ENCODE measurements at places on chromosomes 6 and 20.

- DNase-seq, result no peak
Observed at GRCh38 chr6:121607721-121608120, 172.3 kb downstream of the GJA1 start.

DNA sequence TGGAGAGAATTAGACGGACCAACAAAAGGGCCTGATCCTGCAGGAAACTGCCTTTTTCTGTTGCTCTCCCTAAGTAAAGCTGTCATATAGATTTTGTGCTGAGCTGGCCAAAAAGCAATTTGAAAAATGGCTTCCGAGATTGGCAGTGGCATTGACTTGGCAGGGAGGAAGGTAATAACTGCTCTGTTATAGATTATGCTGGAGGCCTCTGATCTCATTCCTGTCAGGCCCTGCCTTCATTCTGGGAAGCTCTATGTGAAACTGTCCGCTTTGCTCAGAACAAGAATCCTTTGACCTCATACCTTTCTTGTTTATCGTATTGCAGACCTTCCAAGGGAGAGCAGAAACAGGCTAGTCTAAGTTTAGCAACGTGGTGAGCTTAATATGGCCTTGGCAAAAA is 234.4 kb downstream of the PHACTR1 start:
- DNase-seq, result no peak

GRCh38 chr20:55977690-55978459 is 27.4 kb downstream of the CBLN4 start:
- no peak for DNase-seq

DNA sequence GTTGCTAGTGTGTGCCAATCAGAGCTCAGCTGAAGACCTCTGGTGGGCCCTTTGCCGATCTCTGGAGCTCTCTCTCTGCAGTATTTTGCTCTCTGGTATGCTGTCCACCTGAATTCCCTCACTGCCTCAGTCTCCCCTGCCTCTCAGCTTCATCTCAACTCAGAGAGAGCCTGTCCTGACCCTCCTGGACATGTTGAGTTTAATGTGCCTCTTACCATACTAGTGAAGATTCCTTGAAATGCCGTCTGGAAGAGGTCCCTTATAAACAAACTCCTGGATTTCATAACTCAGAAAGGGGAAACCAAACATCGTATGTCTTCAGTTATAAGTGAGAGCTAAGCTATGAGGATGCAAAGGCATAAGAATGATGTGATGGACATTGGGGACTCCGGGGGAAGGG is 231.1 kb upstream of the ZNF217 start:
- no peak for DNase-seq

DNA sequence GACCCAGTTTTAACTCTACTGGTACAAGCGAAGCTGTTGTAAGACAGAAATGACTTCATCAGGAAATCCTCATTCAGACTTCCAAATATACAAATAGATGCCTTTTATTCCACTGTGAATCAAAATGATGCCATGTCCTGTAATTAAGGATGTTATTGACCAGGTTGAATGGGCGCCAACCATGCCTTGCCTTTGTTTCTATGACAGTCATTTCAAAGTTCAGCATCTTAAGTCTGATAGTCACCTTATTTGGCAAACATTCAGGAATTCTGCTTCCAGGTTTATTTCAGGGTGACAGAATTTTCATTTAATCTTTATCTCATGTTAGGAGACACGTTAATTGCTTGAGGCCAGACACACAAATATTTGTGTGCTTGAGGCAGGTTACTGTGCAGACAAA is 592.8 kb upstream of the JAG1 start:
- no peak for DNase-seq

DNA sequence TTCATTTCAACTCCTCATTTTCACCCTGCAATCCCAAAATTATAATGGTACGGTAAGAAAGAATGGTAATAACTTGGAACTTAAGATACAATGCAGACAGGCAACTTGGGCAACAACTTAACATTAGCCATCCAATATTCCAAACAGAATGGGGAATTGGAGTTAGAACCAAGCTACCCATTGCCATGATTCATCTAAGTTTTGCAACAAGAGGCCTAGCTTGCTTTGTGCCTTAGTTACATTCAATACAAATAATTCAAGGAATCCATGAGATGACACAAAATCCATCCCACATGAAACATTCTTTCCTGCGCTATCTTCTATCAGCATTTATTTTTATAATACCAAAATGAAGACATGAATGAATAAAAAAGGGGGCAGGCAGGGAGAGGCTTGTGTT is 28.4 kb downstream of the DCDC2 start:
- no peak for DNase-seq

DNA sequence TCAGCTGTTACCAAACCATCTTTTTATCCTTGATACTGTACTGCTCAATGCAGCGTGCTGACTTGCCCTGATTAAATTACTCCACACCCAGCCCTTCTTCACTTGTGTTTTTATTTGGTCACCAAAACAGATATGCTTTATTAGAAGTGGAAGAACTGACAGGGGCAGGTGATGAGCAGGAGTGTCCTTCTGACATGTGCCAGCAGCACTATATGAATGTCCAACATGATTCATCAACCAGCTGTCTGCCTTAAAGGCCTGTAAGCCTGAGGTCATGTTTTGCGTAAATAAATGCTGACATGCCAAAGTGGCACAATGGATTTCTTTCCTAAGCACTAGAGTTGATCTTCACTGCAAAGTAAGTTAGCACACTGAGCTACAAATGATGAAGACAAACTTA is 15.4 kb downstream of the POPDC3 start:
- DNase-seq, result no peak

DNA sequence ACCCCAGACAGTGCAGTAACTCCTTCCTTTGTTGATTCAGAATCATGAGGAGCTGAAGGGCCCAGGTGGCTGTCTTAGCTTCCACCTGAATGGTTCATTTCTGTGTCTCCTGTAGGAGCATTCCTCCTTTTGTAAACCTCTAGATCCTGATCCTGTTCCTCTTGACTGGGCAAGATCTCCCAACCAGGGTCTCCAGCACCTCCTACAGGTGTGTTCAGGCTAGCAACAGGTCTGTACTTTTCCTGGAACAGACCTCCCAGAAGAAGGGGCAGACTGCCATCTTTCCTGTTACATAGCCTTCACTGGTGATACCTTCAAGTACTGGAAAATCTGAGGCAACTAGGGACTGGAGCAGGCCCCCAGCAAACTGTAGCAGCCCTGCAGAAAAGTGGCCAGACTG is 35.2 kb downstream of the HLA-B start:
- DNase-seq, result no peak

DNA sequence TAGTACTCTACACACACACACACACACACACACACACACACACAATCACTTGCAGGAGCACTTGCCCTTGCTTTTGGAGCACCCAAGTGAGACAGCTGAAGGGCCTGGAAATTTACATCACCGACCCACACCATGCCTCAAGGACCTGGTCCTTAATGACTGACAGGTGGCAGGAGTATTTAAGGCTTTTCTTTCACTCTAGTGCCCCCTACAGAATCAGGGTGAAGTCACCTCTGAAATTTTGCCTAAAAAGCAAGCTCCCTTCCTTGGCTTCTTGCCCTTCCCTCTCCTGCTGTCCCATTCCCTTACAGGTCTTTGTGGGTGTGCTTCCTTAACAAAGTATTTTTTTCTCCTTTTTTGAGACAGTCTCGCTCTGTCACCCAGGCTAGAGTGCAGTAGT is 353.5 kb upstream of the IRAK1BP1 start:
- no peak for DNase-seq

DNA sequence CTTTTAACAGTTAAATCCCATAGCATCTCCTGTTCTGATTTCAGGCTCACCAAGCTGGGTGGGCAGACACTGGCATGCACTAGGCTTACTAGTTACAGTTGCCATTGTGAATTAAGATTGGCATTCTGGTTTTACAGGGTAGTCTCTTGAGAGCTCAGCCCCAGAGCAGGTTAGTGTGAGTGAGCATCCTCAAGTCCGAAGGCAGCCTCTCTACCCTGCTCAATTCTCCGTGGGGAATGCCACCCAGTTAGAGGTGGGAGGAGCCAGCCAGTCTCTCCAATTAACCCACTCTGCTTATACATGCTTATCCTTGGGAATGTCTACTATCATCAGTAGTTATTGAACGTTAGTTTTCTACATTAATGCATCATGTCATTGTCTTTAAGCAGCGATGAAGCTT is 8.9 kb upstream of the OGFRL1 start:
- no peak for DNase-seq

GRCh38 chr6:23775127-23775526 is 350.9 kb upstream of the NRSN1 start:
- no peak for DNase-seq

DNA sequence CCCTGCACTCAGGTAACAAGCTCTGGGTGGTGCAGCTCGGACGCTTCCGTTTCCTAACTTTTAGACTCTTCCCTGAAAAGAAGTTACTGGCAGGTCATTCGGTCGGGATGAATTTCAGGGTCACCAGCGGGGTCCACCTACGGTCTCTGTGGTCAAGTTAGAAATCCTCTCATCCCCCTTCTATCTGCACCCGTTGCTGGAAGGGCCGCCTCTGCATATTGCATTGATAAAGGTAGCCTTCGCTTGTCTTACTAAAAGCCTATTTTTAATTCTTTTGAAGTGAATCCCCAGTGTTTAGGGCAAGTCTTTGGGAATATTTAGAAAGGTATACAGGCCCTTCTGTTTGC is 47.3 kb downstream of the LRRN4 start:
- DNase-seq, result no peak

DNA sequence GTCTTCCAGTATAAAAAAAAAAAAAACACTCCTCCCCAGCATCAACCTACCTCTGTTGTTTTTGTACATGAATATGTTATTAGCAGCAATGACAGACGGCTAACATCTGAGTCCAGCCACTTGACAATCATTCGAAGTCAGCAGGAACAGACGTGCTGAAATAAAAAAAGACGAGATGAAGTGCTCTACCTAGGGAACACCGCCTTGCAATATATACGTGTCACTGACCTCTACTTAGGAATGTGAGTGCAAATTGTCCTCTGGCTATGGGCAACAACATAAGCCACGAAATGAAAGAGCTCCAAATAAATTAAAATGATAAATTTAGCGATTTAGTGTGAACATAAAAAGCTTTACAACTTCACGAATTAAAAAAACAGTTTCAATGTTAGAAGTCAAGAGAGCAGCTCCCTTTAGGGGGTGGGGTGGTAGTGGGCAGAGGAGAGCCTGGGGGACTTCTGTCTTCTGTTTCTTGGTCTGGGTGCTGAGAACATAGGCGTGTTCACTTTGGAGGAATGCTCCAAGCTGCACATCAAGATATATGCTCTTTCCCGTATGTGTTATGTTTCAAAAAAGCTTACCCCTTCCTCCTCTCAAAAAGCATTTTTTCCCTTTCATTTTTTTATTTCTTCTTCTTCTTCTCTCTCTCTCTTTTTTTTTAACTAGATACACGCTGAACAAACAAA is 23.3 kb downstream of the EDN1 start:
- no peak for DNase-seq

DNA sequence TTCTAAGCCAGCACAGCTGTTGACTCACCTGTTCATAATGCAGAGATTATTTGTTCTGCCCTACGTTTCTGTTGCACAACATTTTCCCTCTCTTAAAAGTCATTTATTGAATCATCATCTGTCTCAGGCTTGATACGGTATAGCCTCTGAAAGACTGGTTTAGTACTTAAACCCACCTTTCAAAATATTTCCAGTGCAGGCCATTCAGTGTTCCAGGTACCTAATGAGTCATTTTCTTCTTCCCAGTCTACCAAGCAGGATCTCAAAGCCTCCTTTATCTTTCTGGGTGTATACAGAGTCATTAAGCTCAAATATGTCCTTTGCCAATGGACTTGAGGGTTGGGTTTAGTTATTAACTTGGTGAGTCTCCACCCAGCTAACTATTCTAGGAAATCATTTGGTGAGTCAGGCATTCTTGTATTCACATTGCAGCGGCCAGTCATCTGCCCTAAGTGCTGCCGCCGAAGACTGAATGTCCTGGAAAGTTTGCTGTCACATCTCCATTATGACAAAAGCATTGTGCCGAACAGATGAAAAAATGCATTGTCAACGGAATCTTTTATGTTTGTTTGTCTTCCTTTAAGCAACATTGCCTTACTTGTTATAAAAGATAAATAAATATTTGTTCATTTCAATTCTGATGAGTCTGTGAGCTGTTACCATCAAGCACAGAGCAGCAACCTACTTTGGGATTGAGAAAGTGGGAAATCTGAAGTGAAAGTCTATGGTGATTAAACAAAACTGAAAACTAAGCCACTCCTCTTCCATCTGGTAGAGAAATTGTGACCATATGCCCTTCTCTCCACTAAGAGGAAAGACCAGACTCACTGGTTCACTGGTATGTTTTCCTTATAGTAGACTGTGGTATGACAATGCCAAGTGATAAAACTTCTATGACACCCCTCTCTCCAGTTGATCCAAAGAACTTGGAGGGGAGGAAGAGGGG is 14.3 kb upstream of the FAM135A start:
- DNase-seq, result no peak

DNA sequence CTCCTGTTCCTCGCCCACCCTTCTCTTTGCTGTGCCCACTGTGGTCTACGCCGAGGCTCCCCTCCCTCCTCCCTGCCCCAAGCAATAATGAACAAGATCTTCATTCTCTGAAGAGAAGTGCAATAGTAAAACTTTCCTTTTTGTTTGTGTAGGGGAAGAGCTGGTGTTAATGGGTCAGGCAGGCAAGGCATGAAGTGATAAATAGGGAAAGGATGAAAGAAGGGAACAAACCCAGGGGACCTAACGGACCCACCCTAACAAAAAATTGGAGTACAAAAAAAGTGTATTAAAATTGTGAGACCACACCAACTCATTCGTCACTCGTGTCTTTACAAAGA is 66.9 kb downstream of the ZBTB2 start:
- DNase-seq, result no peak

DNA sequence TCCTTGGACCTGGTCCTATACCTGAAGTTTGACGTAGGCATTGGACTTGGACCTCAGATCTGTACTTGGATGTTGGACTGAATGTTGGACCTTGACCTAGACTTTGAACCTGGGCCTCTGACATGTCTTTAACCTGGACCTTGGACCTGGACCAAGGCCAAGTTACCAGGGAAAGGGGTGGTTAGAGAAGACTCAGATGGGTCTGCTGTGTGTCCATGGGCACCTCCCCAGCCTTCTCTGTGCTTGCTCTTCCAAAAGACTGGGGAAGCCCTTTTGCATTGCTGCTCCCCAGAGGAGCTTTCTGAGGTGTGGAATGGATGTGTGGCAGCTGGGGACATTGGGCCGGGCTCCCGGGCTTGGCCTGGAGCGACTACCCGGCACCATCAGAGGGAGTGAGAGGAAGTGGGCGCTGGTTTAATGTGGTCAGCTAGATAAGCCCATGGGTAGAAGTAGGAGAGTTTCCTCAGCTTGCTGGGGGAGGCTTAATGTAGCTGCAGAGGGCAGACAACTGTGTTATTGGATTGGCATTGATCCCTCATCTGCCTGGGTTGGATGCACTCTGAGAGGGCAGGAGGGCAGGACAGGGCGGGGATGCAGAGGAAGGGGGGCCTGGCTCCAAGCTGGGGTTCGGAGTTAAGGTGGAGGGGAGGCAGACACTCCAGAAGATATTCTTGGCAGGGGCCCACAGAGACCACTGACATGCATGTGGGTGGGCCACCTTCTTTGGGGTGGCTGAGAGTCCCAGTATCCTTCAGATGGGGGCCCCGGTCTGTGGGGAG is 4.2 kb downstream of the SCRT2 start:
- DNase-seq, result no peak

- no peak for DNase-seq
Observed at GRCh38 chr6:4880363-4880762, 104.2 kb downstream of the CDYL start.

GRCh38 chr6:12175626-12176025 is 114.5 kb upstream of the EDN1 start:
- no peak for DNase-seq

Data from activated T-cell treated with anti-CD3 and anti-CD28 coated beads, Interleukin-2, amount 50 U/mL, for 72 hours (primary cell).